NCI-H82 (cell line): ENCODE measurements at places on chromosomes 6 and 20.

GRCh38 chr6:37175332-37176267 lies 5.6 kb downstream of the PIM1 start:
- no peak for DNase-seq

GRCh38 chr6:88641178-88641903 lies 322.1 kb downstream of the RNGTT start:
- DNase-seq: no peak

DNA sequence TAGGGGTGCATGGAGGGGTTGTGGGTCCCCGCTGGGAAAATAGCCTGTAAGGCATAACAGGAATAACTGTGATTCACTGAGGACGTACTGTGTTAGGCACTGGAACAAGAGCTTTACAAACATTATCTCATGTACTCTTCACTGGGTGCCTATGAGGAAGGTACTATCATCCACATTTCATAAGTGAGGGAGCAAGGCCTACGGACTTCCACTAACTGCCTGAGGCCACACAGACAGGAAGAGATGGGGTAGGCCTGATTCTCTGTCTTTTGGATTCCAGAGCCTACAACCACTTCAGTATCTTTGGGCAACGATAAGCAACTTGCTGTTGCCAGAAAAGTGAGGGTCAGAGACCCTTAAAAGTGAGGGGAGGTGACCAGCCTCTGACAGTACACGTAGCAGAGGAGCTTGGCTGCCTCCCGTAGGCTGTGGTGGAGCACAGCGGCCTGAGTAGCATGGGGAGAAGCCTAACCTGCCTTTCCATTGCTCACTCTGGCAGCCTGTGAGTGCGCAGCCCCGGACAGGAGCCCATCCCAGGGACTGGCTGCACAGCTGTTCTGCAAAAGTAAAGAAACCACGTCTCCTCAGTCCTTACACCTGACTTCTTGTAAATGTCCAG lies 30.4 kb downstream of the PSMB1 start:
- DNase-seq: peak; percentile 64

GRCh38 chr6:139641376-139641775 lies 266.9 kb upstream of the CITED2 start:
- no peak for DNase-seq

- DNase-seq: peak; percentile 90
Observed at GRCh38 chr6:110295451-110296165, 62.5 kb downstream of the METTL24 start.

DNA sequence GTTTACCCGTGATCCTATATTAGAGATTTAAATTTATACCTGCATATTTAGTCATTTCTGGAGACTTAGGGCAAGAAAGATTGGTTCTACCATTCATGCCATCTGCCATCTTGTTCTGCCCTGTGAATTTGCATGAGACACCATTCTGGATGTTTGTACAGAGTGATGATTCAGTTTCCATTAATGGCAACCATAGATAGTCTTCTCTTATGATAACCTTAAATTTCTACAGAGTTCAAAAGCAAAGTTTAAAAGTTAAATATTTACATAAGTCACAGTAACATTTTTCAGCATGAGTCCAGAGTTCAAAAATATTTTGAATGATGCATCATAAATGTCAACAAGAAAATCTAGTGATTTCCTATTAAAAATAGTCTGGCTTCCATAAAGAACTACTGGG lies 23.2 kb downstream of the PLCB1 start:
- no peak for DNase-seq

GRCh38 chr6:45590226-45590625 lies 212.5 kb upstream of the SUPT3H start:
- DNase-seq: no peak

- DNase-seq: peak; percentile 55
Observed at GRCh38 chr6:5764401-5764955, 242.2 kb downstream of the NRN1 start.

DNA sequence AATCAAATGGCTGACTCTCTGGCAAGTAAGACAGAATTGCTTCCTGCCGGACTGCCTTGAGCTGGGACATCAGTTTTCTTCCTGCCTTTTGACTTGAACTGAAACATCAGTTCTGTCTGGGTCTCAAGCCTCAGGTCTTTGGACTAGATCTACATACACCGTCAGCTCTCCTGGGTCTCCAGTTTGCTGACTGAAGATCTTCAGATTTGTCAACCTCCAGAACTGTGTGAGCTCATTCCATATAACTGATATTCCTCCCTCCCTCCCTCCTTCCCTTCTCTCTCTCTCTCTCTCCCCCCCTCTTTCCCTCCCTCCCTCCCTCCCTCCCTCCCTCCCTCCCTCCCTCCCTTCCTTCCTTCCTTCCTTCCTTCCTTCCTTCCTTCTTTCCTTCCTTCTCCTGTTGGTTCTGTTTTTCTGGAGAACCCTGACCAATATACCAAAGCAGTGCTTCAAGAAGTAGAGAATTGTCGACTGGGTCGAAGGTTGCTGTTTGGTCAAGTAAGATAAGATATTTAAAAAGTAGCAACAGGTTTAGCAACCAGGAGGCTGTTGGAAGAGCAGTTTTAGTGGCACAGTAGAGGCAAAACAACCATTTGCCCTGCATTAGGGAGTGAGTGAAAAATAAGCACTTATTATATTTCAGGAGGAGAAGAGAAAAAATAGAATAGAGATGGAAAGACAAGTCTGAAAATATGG lies 33.1 kb upstream of the CMTR1 start:
- DNase-seq: no peak

- DNase-seq: no peak
Observed at GRCh38 chr20:35237486-35237885, 11.0 kb downstream of the MMP24 start.
